ENCODE measurements at places on chromosomes 6 and 20.
A peak's percentile ranks its signal among the peaks of the same experiment; 100 is the strongest.

- no peak for DNase-seq
Observed at GRCh38 chr20:43849496-43850186, 65.0 kb upstream of the TOX2 start.

DNA sequence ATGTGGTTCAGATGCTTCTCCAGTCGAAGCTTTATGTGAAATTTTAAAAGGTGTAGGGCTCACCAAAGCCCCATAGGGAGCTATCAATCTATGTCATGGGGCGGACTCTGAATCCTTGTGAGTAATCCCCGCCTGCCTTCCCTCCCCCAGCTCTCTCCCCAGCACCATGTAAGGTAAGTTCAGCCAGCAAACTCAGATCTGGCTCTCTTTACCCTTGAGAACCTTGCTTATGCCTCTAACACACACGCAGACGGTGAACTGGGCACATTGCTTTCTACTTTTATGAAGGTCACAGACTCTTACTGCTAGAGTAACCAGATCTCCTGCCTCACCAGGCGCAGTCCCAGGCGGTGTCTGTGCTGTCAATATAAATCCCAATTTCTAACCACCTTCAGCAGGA lies 82.6 kb upstream of the CNKSR3 start:
- DNase-seq, result no peak

GRCh38 chr6:159321267-159321666 lies 152.1 kb downstream of the FNDC1 start:
- no peak for DNase-seq

DNA sequence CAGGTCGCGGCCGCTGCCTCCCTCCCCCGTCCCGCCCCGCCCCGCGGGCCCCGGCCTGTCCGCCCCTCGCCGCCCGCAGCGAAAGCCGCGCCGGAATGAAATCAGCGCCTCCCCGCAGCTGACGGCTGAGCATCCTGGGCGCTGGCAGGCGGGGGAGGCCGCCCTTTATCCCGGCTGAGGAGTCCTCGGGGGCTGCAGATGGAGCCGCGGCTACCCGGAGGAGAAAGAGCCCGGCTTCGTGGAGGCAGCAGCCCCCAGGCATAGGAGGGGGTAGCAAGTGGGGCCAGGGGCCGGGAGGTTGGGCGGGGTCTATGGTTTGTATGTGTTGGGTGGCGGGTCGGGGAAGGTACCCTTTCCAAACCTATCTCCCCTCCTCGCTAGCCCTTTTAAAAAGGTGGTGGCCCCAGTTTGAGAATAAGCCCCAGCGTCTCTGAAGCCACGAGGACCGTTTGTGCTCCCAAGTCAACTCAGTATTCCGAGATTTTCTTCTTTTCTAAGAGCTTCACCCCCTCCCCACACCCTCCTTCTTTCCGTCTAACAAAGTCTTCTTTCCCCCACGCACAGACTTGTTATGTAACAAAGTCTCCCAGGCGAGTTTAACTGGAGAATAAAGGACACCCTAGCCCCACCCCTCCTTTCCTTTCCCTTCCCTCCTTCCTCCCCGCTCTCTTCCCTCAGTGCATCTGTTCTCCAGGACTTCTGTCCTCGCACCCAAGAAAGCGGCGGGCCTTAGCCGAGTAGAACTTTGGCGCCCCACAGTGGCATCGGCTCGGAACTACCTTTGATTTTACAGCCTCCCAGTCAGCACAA lies 11.0 kb downstream of the POU3F2 start:
- peak; percentile 83 for DNase-seq

DNA sequence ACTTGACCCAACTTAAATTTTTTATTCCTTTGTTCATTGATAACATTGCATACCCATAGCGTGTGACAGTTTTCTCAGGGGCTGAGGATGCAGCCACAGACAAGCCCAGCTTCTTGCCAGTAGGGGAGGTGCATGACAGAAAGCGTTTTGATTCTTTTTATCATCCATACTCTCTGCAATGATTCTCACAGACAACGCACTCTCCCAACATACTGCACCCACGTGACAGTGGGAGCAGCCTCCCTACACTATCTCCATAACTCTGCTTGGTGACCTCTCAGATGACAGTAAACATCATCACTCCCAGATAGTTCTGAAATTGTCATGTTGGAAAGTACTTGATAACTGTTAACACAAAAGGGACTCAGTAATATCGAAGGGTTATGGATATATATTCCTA lies 481.2 kb upstream of the AGPAT4 start:
- DNase-seq, result no peak

Data from spinal cord (tissue), 10 donors.